ENCODE measurements at places on chromosomes 7 and 10.
A peak's percentile ranks its signal among the peaks of the same experiment; 100 is the strongest.

DNA sequence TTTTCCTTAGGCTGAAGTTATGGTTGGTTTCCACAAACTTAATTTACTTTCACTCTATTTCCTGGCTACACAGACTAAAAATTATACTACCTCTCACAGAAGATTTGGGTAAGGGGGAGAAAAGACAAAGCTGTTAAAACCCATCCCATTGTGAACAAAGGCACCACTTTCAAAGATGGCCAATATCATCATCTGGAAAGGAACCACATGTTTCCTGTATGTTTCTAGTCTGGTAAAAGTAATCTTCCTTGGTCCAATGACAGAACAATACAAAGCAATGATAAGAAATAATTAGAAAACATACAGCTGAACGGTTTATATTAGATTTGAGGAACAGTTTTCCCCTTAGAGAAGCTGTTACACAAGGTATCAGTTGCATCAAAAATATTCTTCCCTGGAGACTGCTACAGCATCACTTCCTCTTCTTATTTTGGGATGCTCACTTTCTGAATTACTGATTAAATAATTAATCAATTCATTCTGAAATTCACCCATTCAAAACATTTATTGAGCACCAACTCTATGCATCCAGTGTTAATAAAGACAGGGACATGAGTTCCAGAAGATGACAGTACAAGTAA lies 8.5 kb upstream of the SFR1 start:
- no peak for DNase-seq
- H3K4me1 ChIP-seq = no peaks in the 10 kb centered on the region
- no peaks in the 10 kb centered on the region for H3K36me3 ChIP-seq

GRCh38 chr7:55440040-55440690 lies 75.0 kb downstream of the LANCL2 start:
- H3K4me3 ChIP-seq = no peak overlapping the region
- H3K27me3 ChIP-seq = no peaks in the 10 kb centered on the region
- no peaks in the 10 kb centered on the region for H3K36me3 ChIP-seq
- peaks cover 29% of the 10 kb centered on the region for H3K4me1 ChIP-seq

DNA sequence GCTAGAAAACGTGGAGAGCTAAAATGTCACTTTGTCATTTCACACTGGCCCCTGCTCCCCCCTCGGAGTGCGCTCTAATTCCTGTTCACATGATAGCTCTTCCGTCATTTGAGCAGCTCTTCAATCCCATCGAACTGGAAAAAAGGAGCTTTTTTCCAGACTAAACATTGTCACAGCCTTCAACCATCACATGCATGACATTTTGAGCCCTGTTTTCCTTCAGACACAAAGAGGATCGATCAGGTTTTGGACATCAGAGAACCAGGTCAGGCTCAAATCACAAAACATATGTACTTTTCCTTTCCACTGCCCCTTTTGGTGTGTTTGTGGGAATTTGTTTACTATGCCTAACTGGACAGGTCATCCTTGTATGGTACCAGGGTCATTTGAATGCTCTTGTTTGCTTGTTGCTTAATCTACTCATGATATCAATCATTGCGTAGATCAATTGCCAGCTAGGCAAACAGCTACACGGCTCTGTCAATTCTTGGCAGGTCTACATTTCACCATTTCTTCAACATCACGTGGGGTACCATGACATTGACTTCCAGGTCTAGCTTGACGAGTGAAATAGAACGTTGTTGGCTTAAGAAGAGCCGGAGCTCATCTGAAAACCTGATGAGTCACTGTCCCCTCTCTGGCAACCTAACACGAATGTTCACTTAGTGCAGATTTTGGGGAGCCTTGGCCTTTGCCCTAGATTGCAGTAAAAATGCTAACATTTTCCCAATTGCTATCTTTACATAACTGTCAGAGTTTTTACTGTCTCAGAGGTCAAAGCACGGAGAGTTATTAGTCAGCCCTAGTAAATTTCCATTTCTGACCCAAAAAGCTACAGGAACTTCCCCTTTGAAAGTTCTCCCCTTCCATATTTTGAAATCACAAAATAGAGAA lies 87.3 kb downstream of the LYZL2 start:
- DNase-seq = no peak
- no peaks in the 10 kb centered on the region for H3K27me3 ChIP-seq
- peaks cover 9% of the 10 kb centered on the region for H3K4me1 ChIP-seq
- no peak overlapping the region for H3K27ac ChIP-seq

DNA sequence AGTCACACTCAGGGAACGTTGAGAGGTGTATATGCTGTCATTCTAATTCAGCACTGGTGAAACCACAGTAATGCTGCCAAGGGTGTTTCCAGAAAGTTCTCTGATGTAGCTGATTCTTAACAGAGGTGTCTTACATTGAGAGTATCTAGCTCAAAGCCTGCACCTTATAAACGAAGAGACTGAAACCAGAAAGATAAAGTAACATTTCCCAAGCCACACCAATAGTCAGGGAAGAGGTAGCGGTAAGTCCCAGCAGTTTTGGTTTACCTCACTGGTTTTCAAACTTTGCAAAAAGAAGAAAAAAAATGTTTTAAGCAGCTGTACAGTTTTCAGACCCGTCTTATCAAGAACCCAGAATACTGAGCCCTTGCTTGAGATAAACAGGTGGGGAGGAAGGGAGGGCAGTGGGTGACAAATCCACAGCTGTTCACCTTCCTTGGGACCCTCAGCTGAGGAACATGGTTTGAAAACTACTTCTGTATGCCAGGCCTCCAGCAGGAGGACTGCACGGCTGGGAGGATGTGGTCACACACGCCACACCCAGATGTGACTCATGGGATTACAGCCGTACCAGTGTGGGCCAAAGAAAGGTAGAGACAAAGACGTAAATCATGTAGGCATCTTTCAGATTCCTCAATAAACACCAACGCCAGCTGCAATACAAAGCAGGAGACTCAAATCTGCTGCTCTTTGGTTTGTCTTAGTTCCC lies 63.9 kb upstream of the GSDME start:
- peak overlapping the region; percentile 52 for H3K27ac ChIP-seq
- peaks cover 35% of the 10 kb centered on the region for H3K4me1 ChIP-seq
- DNase-seq = peak; percentile 76
- H3K36me3 ChIP-seq = no peaks in the 10 kb centered on the region
- H3K27me3 ChIP-seq = no peaks in the 10 kb centered on the region

DNA sequence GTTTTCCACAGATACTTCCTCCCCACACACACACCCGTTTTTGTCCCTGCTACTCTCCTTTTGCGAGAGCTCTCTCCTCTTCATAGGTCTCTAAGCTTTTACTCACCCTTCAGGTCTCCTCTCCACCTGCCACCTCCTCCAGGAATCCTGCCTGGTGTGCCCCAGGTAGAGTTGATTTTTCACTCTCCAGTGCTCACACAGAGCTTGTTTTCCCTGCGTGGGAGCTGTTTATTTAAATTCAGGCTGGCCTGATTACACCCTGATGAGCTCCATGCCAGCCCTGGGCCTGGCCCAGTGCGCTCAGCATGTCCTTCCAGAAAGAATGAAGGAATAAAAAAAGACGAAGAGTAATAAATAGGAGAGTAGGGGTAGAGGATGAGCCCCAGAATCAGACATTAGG lies 7.5 kb upstream of the CLDN4 start:
- no peak for DNase-seq
- H3K27ac ChIP-seq = no peak overlapping the region
- no peaks in the 10 kb centered on the region for H3K27me3 ChIP-seq
- H3K36me3 ChIP-seq = no peaks in the 10 kb centered on the region

DNA sequence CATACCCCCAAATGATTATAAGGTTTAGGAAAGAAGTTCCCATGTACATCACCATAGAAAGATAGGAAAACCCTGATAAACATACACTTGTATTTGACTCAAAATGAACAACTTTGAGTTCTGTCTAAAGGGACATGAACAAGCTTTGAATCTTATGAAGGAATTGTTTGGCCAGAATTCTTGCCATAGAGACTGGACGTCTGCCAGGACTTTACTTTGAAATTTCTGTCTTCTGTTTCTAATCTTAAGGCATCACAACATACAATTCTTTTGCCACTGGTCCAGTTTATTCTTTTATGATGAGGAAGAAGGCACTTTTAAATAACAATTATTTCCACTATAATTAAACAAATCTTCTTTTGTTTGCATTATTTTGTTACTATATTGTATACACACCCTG lies 26.2 kb upstream of the CYP26C1 start:
- DNase-seq = no peak
- H3K27ac ChIP-seq = no peak overlapping the region
- no peak overlapping the region for H3K4me3 ChIP-seq
- H3K4me1 ChIP-seq = no peaks in the 10 kb centered on the region
- H3K27me3 ChIP-seq = no peaks in the 10 kb centered on the region

- H3K4me3 ChIP-seq = no peak overlapping the region
- H3K4me1 ChIP-seq = no peaks in the 10 kb centered on the region
- no peak for DNase-seq
- no peaks in the 10 kb centered on the region for H3K27me3 ChIP-seq
- H3K36me3 ChIP-seq = no peaks in the 10 kb centered on the region
- H3K27ac ChIP-seq = no peak overlapping the region
Observed at GRCh38 chr10:7520507-7521485, 110.0 kb upstream of the SFMBT2 start.

- no peaks in the 10 kb centered on the region for H3K4me1 ChIP-seq
- no peaks in the 10 kb centered on the region for H3K36me3 ChIP-seq
- no peak overlapping the region for H3K4me3 ChIP-seq
- no peak overlapping the region for H3K27ac ChIP-seq
Observed at GRCh38 chr7:14759785-14760184, 142.8 kb downstream of the DGKB start.

DNA sequence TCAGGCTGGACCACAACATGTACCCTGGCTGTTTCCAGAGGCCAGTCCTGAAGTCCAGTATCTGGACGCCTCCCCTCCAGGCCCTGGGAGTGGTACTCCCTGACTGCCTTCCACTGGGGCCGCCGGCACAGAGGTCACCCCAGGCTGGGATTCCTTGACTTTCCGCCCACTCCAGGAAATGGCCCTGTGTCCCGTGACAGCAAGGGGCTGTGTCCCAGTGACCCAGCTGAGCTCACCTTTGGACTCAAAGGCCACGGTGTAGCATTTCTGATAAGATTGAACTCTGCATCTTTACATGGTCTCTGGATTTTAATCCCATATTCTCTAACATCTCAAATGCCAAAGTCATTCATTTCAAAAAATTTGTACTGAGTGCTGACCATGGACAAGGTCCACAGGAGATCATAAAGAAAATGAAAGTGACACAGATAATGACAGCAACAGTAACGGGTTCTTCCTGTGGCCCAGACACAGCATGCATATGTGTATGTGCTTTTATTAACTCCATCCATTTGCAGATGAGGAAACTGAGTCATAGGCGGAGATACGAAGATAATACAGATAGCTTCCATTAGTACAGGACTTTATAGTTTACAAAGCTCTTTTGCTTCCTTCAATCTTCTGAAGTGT lies 5.4 kb downstream of the ADAMTS14 start:
- DNase-seq = no peak
- H3K4me1 ChIP-seq = peaks cover 20% of the 10 kb centered on the region
- no peak overlapping the region for H3K4me3 ChIP-seq
- no peak overlapping the region for H3K27ac ChIP-seq

DNA sequence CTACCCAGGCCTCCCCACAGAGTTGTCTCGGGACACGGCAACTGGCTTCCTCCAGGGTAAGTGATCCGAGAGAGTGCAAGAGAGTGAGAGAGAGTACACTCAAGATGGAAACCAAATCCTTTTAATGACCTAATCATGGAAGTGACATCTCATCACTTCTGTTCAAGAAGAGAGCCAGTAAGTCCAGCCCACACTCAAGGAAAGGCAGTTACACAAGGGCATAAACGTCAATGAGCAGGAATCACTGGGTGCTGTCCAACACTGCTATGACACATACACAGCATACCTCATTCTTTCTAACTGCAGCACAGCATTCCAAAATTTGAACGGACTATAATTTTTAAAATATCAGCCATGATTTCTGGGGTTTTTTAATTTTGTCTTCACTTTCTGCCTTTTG lies 29.3 kb upstream of the OSBPL3 start:
- no peaks in the 10 kb centered on the region for H3K36me3 ChIP-seq
- no peak overlapping the region for H3K27ac ChIP-seq
- DNase-seq = no peak
- no peak overlapping the region for H3K4me3 ChIP-seq

GRCh38 chr10:17023386-17024298 lies 106.0 kb downstream of the CUBN start:
- H3K4me3 ChIP-seq = no peak overlapping the region
- peak; percentile 87 for DNase-seq
- H3K36me3 ChIP-seq = no peaks in the 10 kb centered on the region
- peaks cover 36% of the 10 kb centered on the region for H3K4me1 ChIP-seq
- no peaks in the 10 kb centered on the region for H3K27me3 ChIP-seq

GRCh38 chr10:65864529-65864928 lies 1061.3 kb upstream of the LRRTM3 start:
- H3K36me3 ChIP-seq = no peaks in the 10 kb centered on the region
- H3K4me3 ChIP-seq = no peak overlapping the region
- H3K27ac ChIP-seq = no peak overlapping the region
- H3K27me3 ChIP-seq = no peaks in the 10 kb centered on the region
- no peaks in the 10 kb centered on the region for H3K4me1 ChIP-seq
- no peak for DNase-seq

DNA sequence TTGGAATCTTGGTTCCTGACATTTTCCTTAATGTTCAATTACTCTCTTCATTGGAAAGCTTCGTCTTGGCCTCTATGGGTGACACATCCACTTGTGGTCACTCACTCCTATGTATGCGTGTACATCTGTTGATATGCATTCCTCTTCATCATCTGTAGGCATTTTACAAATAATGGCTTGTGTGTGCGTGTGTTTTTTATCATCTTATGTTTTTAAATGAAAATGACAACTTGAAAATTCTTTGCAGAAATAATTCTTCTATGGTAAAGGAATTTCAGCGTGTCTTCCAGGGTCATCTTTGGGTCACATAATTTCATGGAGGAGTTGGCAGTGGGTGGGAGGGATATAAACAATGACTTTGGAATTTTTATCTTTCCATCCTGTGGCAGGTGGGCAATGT lies 925.1 kb downstream of the LRMDA start:
- peaks cover 6% of the 10 kb centered on the region for H3K4me1 ChIP-seq
- no peak for DNase-seq
- H3K27ac ChIP-seq = no peak overlapping the region
- H3K27me3 ChIP-seq = no peaks in the 10 kb centered on the region

- H3K36me3 ChIP-seq = no peaks in the 10 kb centered on the region
- H3K4me3 ChIP-seq = no peak overlapping the region
- no peaks in the 10 kb centered on the region for H3K27me3 ChIP-seq
- H3K27ac ChIP-seq = peak overlapping the region; percentile 3
- H3K4me1 ChIP-seq = no peaks in the 10 kb centered on the region
Observed at GRCh38 chr10:88028072-88028471, 164.6 kb downstream of the PTEN start.

- no peak overlapping the region for H3K27ac ChIP-seq
- no peaks in the 10 kb centered on the region for H3K4me1 ChIP-seq
- no peak for DNase-seq
- H3K36me3 ChIP-seq = no peaks in the 10 kb centered on the region
Observed at GRCh38 chr7:148153616-148154284, 436.8 kb upstream of the C7orf33 start.

- H3K36me3 ChIP-seq = no peaks in the 10 kb centered on the region
- no peak for DNase-seq
- H3K27ac ChIP-seq = no peak overlapping the region
- H3K4me1 ChIP-seq = no peaks in the 10 kb centered on the region
Observed at GRCh38 chr7:131753620-131754222, 197.3 kb upstream of the PODXL start.

Data from right atrium auricular region (tissue), 2 donors.